ENCODE measurements at places on chromosomes 11 and 22.
A peak's percentile ranks its signal among the peaks of the same experiment; 100 is the strongest.

GRCh38 chr11:8023831-8024555, 36.9 kb downstream of the EIF3F start:
- peak; percentile 6 for DNase-seq

GRCh38 chr11:32615422-32615821, 31.8 kb downstream of the EIF3M start:
- DNase-seq, result no peak

- no peak for DNase-seq
Observed at GRCh38 chr11:10413268-10413667, 41.8 kb upstream of the AMPD3 start.

DNA sequence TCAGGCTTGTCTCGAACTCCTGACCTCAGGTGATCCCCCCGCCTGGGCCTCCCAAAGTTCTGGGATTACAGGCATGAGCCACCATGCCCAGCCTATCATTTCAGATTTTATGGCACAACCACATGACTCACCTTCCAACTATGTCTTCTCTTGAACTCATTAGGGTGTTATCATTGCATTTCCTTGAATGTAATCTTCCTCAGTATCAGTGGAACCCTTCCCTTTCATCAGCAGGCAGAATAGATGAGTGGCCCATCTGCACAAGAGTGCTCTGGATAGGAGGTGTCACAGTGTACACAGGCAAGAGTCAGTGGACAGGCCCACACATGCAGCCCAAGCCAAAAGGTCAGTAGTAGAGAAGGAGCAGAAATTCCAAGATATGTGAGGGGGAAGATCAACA, 29.1 kb upstream of the AQP11 start:
- DNase-seq, result no peak

DNA sequence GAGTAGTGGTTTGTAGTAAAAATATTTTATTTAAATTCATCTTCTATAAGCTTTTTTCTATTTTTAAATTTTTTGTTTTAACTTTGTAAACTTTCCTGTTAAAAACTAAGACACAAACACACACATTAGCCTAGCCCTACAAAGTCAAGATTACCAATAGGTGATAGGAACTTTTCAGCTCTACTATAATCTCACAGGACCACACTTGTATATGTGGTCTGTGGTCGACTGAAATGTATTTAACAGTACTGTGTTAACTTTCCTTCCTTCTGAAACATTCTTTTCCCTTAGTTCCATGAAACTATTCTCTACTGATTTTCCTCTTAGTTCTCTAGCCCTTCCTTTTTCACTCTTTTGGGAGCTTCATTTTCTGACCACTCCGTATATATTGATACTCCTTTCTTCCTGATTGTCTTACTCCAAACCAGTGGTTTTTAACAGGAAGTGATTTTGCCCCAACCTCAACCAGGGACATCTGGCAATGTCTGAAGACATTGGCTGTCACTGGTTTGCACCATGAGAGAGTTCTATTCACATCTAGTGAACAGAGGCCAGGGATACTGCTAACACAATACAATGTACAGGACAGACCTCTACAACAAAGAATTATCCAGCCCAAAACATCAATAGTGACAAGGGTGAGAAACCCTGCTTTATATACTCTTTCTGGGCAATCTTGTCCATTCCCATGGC, 8.8 kb downstream of the ZW10 start:
- no peak for DNase-seq

DNA sequence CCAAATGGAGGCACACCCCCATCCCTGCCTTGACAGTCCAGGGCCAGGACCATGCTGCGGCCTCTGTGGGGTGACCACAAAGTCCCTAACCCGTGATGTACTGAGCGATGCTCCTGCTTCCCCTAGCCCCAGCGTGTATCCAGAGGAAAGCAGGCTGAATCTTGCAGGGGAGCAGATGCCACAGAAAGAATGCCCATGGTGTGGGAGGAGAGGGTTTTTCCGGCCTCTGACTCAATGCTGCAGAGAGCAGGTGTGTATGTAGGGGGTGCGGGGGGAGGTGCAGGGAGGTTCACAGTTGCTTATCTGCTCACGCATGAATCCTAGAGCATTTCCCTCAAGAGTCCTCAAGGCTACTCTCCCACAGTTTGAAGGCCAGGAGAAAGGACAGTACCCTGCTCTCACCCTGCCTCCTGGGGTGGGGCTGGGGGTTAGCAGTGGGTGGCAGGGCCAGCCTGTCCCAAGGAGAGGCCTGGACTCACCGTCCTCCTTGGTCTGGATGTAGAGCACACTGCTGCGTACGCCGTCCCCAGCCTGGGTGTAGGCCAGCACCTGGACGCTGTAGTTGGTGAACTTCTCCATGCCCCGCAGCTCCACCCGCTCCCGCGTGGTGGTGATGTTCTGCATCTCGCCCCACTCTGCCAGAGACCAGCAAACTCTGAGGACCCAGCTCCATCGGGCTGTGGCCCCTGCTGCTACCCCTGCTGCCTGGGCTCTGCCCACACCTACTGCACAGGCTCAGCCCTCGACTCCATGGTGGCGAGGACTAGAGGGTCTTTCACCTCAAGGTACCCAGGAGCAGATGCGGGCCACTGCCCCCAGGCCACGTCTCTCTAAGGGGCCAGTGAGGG, 130.8 kb downstream of the CEP164 start:
- no peak for DNase-seq

DNA sequence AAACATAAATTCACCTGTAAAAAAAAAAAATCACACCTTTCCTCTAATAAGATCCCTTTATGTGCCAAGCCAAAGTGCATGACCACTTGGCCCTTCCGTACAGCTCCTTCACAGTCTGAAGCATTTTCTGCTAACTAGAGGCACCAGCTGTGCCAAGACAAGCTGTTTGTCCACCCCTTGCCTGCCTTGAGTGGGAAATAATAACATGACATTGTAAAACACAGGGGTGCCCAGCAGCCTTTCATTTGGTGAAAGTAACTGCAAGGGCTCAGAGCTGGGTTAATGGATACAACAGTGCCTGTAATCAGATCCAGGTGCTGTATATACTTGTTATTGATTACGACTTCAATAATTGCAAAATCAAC, 59.2 kb downstream of the DDIAS start:
- DNase-seq, result no peak

GRCh38 chr11:127074151-127074761, 73.7 kb upstream of the KIRREL3 start:
- no peak for DNase-seq

DNA sequence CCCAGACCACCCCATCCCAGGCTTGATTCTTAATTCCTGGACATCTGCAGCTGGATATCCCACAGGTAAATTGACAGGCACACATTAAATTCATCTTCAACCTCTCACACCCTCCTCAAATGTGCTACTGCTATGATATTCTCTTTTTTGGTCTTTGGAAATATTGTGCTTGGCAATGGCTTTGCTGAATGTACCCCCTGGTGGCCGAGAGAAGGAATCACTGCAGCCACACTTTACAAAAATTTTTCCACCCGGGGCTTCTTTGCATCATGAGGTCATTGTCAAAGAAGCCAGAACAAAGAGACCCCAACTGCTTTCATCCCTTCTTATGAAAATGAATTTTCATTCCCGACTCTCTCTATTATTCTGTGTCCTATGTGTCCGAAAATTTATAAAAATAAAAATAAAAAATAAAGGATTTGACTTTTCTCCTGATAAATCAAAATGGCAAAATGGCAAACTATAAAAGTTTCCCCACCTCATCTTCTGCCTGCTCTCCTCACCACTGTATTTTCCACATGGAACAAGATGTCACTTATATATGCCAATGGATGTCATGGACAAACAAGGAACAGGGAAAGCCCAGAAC, 15.0 kb upstream of the CYB5R2 start:
- DNase-seq, result no peak

DNA sequence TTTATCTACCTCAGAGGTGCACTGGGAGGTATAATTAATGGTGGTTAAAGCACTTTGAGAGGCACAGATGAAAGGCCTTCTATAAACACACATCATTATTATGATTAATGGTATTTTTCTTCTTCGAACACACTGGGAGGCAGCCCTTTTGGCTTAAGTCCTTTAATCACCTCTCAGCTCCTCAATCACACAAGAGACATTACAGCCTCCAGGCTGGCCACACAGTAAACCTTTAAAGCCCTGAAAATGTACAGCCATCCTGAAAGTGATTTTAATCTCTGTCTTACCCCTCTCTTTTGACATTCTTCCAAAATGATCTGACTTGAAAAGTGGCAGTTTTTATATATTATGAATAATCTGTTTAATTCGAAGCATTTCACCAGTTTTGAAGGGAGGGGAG, 54.3 kb upstream of the VSTM5 start:
- DNase-seq, result no peak

- no peak for DNase-seq
Observed at GRCh38 chr11:132158091-132158490, 787.7 kb downstream of the NTM start.

- DNase-seq, result no peak
Observed at GRCh38 chr11:129223260-129223659, 31.1 kb upstream of the ARHGAP32 start.

GRCh38 chr11:127070808-127071207, 70.2 kb upstream of the KIRREL3 start:
- no peak for DNase-seq

GRCh38 chr11:45459491-45459890, 173.3 kb upstream of the SYT13 start:
- DNase-seq, result no peak

- DNase-seq, result no peak
Observed at GRCh38 chr11:122202161-122202950, 86.3 kb upstream of the BLID start.

DNA sequence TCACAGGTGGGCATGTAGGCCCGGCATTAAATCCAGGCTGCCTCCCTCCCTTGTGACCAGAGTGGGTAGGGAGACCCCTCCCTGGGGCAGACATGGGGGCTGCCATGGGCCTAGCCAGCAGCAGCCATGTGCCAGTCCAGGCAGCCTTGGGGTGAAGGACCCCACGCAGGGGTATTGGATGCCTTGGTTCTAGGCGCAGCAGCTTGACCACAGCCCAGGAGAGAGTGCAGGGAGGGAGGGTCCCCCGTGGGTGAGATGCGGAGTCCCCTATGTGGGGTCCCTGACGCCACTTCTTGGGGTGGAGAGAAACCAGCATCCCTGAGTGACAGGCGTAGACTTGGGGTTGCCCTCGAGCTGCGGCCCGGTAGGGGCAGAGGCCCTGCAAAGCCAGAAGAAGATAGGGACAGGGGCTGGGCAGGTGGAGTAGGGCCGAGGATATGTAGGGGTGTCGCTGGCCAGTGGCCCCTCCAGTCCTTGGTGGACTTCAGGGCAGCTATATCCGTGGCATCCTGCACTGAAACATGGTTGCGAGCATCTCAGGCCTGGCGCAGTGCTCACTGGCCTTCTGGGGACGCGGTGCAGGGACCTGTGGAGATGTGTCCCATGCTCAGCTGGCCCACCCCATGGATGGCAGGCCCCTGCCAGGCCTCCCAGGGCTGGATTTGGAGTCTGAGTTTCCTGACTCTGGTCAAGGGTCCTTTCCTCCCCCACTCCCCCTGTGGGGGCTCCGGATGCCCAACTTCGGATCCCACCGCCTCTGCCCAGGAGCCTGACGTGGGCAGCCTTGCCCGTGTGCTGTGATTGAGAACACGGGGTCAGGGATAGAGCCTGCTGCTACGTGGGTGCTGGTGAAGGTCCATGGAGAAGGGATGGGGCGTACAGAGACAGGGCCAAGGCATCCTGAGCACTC, 1179.8 kb downstream of the BRD1 start:
- DNase-seq, result no peak

- DNase-seq, result peak; percentile 69
Observed at GRCh38 chr11:129278586-129279319, 86.6 kb upstream of the ARHGAP32 start.

DNA sequence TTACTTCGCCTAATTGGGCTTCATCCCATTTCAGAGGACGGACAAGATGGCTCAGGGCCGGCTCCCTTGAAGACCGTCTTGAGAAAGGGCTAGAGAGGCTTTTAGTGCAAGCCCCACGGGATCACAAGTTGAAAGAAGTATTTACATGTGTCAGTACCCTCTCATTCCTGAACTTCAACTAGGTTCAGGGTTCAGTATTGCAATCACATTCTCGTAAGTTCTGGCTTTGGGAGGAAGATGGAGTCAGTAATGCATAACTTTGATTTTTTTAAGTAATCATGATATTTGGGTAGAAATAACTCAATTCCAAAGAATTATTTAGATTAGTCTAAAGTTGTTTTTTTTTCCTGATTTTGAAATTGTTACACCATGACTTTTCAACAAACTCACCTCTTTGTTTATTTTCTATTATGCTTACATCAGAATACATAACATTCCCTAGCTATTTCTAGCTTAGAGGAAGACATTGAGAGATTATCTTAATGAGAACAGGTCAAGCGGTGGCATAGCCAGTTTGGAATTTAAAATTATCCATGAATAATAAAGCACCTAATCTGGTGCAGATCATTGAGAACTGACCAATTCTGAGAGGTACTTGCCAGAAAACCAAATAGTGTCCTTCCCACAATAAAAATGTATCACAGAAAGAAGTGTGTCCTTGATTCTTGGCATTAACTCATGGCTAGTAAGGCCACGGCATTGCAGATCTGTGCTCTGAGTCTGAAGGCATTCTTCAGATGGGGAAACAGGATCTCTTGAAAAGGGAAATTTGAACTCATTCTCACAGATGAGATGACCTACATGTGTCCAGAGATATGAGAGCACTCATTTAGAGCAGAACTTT, 92.1 kb upstream of the BLID start:
- no peak for DNase-seq

DNA sequence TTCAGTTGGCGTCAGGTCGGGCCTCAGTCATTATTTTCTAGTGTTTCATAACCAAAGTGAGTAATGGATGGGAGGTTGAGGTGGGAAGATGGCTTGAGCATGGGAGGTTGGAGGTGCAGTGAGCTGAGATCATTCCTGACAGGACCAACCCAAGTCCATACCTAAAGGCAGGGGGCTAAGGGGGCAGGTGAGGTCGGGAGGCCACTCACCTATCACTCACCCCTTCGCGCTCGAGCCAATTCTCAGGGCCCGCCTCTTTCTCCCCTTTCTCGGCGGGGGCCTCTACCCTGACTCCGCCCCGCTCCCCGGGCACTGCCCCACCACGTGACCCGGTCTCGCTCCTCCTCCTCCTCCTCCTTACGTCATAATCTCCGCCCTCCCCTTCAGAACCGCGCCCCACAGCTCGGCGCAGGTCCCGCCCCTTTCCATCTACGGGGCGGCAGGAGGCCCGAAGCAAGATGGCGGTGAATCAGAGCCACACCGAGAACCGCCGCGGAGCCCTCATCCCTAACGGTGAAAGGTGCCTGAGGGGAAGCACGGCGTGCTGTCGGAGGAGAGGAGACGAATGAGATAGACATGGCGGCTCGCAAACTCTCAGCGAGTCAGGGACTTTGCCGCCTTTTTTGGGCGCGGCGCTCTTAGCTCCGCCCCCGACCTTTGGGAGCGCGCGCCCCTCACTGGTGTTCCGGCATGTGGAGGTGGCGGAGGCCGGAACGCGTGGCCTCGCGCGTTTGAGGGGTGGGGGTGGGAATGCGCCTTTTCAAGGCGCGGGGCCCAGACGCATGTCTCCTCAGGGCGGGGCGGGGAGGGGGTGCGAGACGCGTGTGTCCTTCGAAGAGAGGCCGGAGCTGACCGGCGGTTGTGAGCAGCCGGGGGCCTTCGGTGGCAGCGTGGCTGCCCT, at the start of gene WBP2NL:
TSS of gene WBP2NL (plus strand) at position 428 of the 901 bp plus-strand sequence. CDS start at position 459, 31 bp downstream.
- peak; percentile 92 for DNase-seq

- DNase-seq, result peak; percentile 90
Observed at GRCh38 chr11:68127714-68128681, 6.8 kb upstream of the CHKA start.

All from upper lobe of right lung (tissue), 1 donor.